ENCODE measurements at places on chromosomes 4 and X.

DNA sequence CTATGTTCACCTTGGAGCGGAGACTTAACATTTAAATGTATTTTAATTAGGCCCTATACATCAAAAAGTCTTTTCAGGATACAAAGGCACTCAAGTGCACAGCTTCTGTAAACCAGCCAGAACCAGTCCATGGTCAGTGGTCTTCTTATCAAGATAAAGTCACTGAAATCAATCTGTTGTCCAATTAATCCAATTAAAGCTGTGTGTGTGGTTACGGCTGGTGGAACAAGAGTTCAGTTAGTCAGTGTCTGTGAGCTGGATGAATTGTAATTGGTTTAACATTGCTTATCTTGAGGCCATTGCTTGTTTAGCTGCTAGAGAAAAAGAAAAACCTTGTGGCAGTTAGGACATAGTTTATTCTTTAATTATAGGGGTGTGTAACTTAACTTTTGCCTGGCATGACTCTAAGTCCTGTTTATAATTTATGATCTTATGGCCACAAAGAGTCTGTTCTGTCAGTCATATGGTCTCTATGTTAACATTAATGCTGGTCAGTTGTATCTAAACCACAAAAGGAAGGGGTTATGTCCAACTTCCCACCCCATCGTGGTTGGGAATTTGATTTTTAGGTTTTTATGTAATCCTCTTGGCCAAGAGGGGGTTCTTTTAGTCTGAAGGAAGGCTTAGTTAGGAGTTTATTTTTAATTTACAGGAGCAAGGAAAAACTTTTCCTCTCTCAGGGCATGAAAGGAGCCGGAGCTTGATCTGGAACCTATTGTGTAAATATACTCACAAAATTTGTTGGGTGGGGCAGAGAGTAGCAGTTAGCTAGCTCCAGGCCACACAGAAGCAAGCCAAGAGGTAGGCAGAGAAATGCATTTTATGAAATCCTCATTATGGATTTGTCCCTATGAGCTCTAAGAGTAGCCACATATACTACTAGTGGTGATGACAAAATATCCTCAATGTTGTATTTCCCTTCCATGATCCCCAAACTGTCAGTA, 665.7 kb upstream of the ACTRT1 start:
- no peak for DNase-seq

DNA sequence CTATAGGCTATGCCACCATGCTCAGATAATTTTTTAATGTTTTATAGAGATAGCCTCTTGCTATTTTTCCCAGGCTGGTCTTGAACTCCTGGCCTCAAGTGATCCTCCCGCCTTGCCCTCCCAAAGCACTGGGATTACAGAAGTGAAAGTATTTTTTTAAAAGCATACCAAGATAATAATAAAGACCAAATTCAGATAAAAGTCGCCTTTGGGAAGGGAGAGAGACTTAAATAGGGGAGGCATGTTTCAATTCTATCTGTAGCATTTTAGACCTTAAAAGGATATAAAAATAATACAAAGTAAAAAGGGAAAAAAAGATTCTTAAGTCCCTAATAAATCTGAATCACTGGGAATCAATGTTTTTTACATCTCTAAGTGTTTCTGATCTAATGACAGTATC, 108.9 kb downstream of the AFAP1 start:
- no peak for DNase-seq

GRCh38 chr4:99690990-99691389, 33.4 kb upstream of the C4orf54 start:
- DNase-seq, result no peak

- DNase-seq, result no peak
These were observed 5.3 kb downstream of the DIAPH2 start for GRCh38 chrX:96689991-96690390.
